ENCODE measurements at places on chromosomes 1 and 21. TPM values are rescaled to one million over a fixed set of nuclear protein-coding genes. Genes with fewer than 3 reads are reported as not detected.

The OR2T2 gene
- total RNA-seq: not detected

The ATP1B1 gene
- total RNA-seq: 18.5 TPM

GRCh38 chr1:47452426-47452825 lies 14.6 kb downstream of the FOXD2 start:
- no peak for DNase-seq

DNA sequence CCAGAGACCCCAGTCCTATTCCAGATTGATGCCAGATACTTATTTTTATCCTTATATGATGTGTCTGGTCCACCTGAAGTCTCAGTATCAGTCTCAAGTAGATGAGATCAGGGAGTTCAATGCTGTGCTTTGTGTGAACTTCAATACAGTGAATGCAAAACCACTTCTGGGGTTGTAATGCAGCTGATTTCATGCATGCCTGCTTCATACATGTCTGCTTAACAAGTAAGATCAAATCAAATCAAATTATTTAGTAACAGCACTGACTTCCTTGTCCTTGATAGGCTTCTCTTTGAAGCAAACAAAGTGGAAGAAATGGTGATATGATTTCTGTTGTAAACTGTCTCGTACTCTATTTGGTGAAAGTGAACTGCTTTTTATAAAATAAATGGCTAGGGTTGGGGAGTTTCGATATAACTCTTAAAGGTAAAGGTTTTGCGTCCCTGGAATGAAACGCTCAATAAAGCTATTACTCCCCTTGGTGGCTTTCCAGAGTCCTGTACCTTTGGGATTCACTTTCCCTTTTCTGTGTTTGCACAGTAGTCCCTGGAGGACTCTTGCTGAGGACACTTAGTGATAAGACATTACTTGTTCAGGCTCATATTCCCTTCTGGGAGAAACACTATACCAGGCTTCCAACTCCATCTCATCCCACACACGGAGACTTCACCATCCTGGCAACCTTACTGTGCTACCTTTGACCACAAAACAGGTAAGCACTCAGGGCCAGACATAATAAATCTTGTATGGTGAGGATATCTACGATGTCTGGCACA lies 59.3 kb downstream of the FH start:
- DNase-seq: no peak

DNA sequence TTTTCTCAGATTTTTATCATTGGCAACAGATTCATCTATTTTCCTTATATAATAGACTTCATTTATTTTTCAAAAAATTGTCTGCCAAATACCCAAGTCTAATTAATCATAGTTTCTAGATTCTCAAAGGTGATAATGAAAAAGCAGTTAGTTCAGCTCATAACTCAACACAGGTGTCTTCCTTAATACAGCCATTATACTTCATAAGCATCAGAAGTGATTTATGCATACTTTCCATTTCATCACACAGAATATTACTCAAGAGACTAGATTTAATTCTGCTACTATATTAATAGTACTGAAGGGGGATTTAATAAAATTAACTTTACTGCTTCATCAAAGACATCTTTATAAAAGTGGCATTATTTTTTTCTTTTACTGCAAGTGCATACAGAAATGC lies 18.8 kb downstream of the SRSF11 start:
- DNase-seq: no peak

GRCh38 chr1:232628335-232629249 lies 1.3 kb downstream of the SIPA1L2 start:
- peak; percentile 74 for DNase-seq

Measured in skin of body (tissue), 3 donors.